ENCODE measurements at places on chromosomes 16 and 17.

DNA sequence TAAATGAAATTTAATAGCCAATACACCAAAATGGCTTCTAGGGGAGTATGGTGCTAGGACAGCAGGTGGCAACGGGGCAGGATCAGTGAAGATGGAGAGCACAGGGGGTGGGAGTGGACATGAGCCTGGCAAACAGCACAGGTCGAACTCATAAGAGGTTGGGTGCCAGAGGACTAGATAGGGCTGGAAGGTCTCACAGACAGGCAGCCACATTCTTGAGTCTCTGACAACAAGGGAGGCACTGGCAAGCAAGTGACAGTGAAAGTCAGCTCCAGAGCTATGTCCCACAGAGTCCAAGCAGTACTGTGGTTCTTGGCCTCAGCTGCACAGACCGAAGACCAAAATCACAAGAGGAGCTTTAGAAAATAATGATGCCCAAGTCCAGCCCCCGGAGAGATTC is 61.2 kb downstream of the USP31 start:
- no peak for DNase-seq

DNA sequence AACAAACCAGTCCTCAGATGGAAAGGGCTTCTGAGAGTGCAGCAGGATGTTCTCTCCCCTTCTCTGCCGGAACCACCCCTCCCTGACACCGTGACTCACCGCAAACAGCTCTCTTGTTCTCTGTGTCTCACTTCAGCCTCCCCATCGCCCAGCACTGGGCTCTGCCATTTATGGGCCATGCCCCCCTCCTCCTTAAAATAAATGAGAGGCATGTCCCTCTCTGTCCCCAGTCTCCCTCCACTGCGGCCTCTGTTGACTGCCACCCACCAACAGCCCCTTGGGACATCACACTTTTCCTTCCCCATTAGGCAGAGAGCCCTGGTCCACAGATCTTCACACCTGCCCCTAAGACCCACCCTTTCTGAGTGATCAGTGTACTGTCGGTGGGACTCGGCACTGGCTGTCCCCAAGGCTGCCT is 6.3 kb downstream of the CCDC102A start:
- no peak for DNase-seq

DNA sequence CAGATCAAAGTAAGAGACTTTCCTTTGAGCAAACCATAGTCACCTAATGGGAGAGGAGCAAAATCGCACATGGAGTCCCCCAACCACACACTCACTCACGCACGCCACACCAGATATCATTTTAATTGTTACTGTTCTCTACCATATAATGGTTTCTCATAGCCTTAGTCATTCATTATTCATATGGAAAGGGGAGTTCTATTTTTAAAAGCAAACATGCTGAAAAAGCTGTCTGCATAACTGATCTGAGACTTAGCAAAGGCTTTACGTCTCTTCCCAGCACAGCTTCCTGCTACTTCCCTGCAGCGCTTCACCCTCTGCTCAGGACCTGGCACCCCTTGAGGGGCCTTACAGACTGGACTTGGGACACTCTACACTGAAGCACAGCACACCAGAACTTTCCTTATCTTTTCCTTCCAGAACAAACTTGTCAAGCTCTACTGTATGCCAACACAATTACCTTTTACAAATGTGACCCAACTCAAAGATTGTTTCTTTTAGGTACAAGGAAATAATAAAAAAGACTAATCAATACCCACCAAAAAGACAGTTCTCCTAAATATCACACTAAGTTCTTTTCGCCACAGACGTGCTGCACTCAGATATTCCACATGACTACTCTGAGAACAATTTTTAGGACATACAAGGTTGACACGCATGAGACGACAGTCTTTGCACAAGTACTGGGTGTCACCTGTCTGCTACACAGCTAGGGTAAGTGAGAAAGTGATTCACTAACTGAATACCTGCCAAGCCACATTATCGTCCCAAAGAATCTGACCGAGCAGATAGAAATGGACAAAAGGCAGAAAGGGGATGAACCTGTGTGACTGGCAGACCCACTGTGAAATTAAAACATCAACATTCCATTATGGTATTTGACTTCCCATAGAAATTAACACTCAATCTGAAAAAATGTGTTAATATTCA is 21.5 kb downstream of the SRP68 start:
- no peak for DNase-seq

DNA sequence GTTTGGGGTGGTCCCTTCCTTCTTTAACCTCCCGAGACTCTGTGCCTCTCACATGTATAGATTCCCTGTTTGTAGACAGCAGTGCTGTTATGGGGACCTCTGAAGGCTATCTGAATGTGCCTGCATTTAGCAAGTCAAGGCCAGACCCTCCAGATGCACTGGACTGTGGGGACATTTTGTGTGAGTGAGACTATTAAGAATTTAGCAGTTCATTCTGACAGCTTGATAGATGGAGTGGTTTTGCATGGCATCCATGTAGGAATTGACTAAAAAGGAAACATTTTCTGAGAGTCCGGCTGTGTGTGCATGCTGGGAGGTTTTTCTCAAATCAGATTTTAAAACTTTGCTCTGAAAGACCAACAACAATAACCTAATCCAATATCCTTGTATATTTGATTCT is 226.3 kb downstream of the MSI2 start:
- no peak for DNase-seq

DNA sequence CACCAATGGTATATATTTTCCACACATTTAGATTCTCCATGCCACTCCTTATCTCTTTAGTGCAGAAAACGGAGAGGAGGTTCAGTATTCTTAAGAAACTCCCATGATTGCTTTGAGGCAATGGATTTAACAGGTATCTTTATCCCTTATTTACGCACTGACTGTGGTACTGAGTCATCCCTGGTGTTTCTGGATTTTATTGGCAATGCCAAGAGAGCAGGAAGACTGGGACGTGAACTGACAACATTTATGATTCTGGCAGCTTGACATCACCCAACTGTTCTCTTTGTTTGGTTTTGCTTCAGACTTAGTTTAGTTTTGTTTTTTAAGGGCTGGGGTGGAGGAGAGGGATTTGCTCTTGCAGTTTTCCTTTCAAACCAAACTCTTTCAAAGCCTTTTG is 131.4 kb downstream of the WWOX start:
- no peak for DNase-seq

- DNase-seq, result peak; percentile 24
Observed at GRCh38 chr16:10828851-10829366, 10.3 kb upstream of the TVP23A start.

- no peak for DNase-seq
Observed at GRCh38 chr17:63492940-63493339, 16.1 kb downstream of the ACE start.

DNA sequence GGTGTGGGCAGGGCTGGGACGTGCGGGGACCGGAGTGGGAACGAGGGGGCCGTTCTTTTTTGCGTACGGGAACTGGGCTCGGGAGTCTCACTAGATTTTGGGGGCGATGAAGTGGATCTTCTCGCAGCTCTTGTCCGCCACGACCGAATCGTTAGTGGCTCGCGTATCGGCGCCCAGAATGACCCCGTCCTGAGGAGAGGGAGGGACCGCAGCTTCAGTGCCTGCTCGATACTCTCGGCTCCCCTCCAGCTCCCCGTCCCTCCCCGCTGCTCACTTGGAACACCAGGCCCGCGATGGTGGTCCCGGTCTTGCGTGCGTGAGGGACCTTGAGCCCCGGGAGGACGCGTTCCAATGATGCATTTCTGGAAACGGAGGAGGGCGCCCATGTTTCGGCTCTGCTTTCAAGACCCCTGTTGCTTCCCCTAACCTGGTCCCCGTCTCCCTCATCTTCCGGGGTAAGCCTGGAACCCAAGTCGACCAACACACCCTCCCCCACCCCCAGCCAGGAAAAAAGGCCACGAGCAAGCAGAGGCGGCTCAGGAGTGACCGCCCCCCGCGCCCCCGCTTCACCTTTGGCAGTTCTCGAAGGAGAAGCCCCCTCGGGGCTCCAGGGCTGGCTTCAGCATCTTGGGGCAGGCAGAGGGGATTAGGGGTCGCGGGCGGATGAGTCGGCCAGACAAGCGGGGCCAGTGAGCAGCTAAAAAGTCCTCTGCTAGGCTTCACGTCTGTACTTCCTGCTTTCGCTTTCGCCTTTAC is at the start of gene PSMB10:
Gene PSMB10 (minus strand): TSS at position 727 of the 756 bp plus-strand sequence. CDS start 101 bp downstream, at position 626.
- DNase-seq, result peak; percentile 58

- no peak for DNase-seq
Observed at GRCh38 chr17:63735691-63736090, 5.9 kb downstream of the STRADA start.

GRCh38 chr17:82239926-82240505 is 11.2 kb downstream of the SLC16A3 start:
- no peak for DNase-seq

DNA sequence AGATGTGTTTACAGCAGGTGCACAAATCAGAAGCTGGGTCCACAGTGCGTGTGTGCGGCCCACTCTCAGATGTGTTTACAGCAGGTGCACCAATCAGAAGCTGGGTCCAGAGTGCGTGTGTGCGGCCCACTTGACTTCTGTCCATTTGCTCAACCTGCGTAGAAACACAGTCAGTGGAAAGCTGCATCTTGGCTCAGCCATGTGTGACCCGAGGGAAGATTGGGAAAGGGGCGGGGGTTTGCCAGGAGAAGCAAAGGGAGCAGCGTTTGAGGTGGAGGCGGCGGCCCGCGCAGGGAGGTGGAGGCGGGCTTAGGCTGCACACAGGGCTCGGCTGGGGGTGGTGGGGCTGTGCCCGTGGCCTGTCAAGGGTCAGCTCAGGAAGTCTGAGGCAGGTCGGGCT is 4.3 kb downstream of the CTU2 start:
- DNase-seq, result no peak

- no peak for DNase-seq
Observed at GRCh38 chr16:51151435-51151960, 428 bp upstream of the SALL1 start.

- DNase-seq, result no peak
Observed at GRCh38 chr17:59527931-59528330, 37.5 kb upstream of the DHX40 start.

- no peak for DNase-seq
Observed at GRCh38 chr17:79337053-79337452, 262.4 kb downstream of the ENGASE start.

GRCh38 chr16:82846806-82847205 is 220.0 kb downstream of the CDH13 start:
- DNase-seq, result no peak

- DNase-seq, result peak; percentile 75
Observed at GRCh38 chr17:63641692-63642448, 19.7 kb downstream of the MAP3K3 start.

DNA sequence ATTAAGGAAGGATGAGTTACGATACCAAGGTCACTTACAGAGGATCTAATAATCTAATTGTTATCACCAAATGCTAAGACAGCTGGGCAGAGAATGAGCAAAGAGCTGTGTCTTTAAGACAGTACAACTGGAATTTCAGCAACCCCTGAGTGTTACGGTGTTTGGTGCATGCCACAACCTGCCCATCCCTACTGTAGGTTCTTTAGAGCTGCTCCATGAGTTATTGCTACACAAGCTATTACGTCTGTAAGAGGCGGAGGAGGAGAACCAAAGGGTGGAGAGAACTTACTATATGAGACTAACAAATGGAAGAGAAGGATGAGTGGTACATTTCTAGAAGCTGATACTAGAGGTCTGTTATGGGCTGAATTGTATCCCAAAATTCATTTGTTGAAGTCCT is 14.2 kb upstream of the C17orf78 start:
- DNase-seq, result no peak

DNA sequence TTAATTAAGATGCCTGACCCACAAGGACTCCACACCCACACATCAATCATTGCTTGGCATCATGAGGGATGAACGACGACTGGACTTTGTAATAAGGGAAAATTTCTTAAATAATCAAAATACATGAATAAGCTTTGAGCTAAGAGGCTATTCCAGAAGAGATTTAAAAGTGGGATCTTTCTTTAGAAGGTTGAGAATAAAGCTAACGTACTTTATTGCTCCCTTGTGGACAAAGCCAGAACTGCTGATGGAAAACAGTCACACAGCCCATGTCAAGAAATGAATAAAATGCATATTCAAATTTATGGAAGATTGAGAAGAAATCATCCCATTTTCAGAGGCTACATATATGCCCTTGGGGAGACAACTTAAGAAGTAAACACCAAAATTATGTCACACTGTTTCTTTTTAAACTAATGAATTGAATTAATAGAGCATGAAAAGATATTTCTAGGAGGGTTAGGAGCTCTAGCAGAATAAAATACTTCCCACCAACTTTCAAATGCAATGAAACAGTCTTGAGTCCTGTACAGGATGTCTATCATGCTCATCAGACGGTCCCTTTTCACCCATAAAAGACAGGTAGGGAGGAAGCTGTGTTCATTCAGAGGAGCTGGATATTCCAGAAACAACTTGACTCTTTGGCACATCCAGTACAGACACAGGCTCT is 60.2 kb upstream of the PHOSPHO1 start:
- no peak for DNase-seq

DNA sequence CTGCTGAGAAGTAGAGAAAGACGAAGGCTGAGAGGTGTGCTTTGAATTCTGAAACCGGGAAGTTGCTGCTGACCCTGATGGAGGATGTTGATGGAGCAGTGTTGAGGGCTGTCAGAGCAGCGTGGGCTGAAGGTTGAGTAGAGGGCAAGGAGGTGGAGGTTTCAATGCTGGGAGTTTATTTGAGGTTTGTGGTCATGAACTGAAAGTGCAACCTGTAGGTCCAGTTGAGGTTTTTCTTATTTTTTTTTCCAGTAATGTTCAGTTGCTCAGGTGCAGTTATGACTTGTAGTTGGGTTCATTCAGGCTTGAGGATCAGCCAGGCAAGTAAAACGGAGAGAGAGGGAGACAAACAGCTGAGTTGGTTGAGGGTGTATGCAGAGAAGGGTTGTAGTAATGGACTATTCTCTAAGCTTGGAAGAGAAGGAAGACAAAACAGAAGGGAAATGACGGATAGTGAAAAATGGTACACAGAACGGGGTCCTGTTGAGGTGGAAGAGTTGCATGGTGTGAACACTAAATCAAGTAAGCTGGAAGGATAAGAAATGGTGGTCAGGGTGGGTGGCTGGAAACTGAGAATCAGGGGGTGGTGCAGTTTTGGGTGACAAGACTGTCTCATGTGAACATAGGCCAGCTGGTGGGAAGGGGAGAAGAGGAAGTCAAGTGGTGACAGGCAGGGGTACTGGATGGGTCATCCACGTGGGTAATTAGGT is 8.7 kb upstream of the UBE2G1 start:
- DNase-seq, result peak; percentile 7

DNA sequence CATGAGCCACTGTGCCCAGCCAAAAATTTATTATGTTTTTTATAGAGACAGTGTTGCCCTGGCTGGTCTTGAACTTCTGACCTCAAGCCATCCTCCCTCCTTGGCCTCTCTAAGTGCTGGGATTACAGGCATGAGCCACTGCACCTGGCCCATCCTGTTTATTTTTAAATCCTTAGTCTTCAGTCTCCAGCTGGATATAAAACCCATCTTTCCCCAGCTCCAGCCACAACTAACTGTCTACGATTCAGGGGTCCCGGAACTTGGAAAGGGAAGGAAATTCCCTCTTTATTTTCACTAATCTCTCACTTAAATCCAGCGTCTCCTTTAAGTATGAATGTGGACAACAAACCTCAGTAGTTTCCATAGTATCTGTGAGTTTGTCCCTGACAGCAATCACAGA is 62.2 kb downstream of the IQCK start:
- no peak for DNase-seq

GRCh38 chr17:78040440-78041385 is 82.2 kb downstream of the TNRC6C start:
- DNase-seq, result no peak

GRCh38 chr17:66523378-66524200 is 221.2 kb downstream of the PRKCA start:
- no peak for DNase-seq

- DNase-seq, result no peak
Observed at GRCh38 chr17:40615068-40615840, 32.4 kb downstream of the SMARCE1 start.

Measured in bone marrow (tissue), 2 donors.